ENCODE measurements at places on chromosomes 5 and 9.

GRCh38 chr9:12403721-12404120, 289.5 kb upstream of the TYRP1 start:
- no peak for DNase-seq

DNA sequence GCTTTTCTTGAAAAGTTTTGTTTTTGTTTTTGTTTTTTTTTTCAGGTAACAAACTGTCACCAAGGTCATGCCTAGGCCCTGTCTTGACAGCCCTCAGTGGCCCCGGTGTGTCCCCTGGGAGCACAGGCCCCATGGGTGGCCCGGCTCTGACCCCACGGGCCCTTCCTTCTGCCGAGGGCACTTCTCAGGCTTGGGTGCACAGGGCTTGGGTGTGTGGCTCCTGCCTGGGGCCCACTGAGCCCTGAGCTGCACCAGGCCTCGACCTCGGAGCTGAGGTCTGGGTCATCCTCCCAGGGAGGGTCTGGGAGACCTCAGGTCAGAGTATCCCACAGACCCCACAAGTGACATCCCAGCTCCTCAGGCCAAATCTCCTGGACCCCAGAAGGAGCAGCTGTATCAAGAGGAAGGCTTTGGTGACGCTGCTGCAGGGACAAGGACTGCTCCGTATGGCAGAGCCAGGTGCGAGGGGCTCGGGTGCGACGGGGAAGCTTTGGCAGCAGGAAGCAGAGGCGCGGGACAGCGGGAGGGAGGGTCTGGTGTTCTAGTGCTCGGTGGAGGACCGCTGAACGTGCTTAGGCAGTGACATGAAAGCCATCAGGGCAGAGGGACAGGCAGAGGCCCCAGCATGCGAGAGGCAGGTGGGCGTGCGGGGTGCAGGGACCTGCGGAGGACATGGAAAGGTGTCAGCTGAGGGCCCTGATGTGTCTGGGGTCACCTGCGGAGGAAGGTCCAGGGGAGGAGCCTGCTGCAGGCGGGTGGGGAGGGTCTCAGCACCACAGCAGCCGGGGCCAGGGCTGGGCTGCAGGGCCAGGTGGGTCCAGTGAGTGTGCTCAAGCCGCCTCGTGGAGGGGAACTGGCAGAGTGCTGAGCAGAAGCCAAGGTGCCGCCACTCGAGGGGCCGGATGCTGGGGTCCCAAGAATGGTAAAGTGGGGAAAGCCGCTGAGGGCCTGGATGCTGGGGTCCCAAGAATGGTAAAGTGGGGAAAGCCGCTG, 18.4 kb upstream of the SLC9A3 start:
- DNase-seq = no peak

GRCh38 chr9:130897848-130898551, 1.4 kb upstream of the QRFP start:
- no peak for DNase-seq

- DNase-seq = no peak
Observed at GRCh38 chr9:132241840-132242620, 80.2 kb downstream of the NTNG2 start.

DNA sequence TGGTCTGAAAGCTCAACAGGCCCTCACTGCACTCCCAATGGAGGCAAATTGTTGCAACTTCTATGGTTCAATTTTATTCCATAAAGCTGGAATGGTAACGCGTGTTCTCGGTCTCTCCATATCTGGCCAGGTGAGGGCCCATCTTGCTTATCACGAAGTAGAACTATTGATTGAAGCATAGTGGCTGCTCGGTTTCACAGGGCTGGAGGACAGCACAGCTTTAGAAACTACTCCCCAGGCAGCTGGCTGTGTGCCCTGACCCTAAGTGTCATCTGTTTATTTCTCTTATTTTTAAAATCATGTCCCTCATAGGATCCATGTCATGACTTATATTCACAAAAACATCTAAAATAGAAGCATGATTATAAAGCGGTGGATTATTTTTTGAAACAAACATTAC, 223.4 kb downstream of the NPR3 start:
- no peak for DNase-seq

DNA sequence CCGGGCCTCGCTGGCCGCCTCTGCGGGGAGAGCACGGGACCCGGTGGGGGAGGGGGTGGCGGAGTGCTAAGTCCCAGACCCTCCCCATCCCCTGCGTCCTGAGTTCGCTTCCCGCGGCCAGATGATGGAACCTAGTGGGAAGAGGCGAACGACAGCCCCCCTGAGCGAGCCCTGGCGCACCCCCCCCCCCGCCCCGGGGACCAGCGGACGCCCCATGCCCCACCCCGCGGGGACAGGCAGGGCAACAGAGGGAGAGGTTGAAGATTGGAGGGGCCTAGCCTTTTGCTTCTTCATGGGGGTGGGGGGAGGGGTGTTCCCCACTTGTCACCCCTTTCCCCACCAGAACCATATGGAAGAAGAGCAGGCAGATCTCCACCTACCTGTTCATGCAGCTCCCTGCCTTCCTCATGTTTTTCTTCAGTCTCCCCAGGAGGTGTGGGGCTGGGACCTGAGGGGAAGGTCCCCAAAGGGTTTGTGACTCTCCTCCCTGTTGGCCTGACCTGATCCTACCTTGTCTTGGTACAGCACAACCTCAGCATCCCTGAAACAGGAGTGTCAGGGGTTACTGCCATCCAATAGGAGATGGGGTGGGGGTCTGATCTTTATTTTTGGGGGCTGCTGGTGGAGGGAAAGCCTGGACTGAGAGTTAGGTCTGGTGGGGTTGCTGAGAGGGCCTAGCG, 485 bp downstream of the FAM53C start:
- DNase-seq = no peak

DNA sequence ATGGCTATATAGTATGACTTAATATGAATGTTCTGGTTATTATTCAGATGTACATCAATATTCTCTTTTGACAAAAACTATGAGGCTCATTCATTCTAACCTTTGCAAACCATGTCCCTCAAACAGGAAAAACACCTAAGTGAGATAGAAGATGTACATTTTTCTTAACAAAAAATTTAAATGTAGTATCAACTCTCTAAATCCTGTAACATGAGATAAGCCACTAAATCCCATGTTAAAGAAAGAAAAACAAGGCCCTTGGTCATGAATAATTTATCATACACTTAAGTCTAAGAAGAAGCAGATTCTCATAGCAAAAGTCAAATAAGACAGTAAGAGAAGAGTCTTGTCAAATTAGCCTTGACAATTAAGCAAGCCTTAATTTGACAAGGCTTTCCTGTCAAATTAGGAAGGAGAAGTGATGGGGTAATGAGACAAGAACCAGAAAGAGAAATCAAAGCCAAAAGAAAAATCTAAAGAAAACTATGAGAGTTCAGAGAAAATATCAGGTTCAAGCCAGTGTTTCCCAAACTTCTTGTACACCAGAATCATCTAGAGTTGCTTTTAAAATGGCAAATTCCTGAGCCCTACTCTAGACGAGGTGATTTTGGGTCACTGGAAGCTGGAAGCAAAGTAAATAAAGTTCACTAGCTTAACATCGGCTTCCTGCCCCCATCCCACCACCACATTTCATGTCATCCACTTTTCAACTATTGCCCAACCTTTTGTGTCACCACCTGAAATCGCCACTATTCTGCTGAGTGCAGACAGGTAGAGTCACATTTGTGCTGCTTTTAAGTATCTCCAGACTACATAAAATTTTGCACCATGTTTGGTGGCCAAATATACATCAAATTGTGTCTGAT, 76.5 kb downstream of the NR6A1 start:
- no peak for DNase-seq

Data from stimulated activated CD4-positive, alpha-beta T cell treated with anti-CD3 and anti-CD28 coated beads, Interleukin-2, amount 100 ng/mL, for 48 hours (primary cell).